ENCODE measurements at places on chromosomes 1 and 21.

GRCh38 chr1:218829097-218829496 is 344.6 kb upstream of the LYPLAL1 start:
- DNase-seq = no peak

DNA sequence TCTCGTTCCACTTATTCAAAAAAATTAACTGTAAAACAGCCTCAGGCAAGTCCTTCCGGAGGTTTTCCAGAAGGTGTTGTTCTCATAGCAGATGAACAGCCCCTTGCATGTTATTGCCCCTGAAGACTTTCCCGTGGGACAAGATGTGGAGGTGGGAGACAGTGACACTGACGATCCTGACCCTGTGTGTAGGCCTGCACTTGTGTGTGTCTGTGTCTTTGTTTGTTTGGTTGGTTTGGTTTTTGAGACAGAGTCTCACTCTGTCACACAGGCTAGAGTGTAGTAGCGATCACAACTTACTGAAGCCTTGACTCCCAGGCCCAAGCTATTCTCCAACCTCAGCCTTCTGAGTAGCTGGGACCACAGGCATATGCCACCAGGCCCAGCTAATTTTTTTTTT is 12.6 kb downstream of the ETV3L start:
- DNase-seq = no peak

- no peak for DNase-seq
Measured at GRCh38 chr1:116460783-116461376, 87.8 kb downstream of the ATP1A1 start.

- no peak for DNase-seq
Measured at GRCh38 chr1:64875101-64875500, 91.2 kb downstream of the JAK1 start.

- no peak for DNase-seq
Measured at GRCh38 chr1:177959811-177960515, 9.9 kb downstream of the SEC16B start.

- no peak for DNase-seq
Measured at GRCh38 chr1:21705303-21705980, 36.3 kb upstream of the RAP1GAP start.

- DNase-seq = no peak
Measured at GRCh38 chr1:243345205-243345604, 89.4 kb downstream of the SDCCAG8 start.

DNA sequence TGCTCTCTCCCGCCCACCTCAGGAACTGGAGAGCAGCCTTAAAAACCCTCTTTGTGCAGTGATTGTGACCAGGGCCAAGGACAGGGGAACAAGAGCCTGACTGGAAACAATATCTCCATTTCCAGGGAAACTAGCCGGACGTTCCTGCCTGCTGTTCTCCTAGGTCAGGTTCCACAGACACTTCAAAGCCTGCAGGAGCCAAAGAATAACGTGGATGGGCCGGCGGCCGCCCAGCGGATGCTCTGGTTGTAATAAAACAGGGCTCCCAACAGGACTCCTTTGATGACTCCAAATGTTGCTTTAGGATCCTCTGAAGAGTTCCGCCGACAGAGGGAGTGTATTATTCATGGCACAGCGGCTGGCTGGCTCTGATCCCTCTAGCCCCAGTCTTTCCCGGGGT is 162.2 kb downstream of the PLXNA2 start:
- no peak for DNase-seq

DNA sequence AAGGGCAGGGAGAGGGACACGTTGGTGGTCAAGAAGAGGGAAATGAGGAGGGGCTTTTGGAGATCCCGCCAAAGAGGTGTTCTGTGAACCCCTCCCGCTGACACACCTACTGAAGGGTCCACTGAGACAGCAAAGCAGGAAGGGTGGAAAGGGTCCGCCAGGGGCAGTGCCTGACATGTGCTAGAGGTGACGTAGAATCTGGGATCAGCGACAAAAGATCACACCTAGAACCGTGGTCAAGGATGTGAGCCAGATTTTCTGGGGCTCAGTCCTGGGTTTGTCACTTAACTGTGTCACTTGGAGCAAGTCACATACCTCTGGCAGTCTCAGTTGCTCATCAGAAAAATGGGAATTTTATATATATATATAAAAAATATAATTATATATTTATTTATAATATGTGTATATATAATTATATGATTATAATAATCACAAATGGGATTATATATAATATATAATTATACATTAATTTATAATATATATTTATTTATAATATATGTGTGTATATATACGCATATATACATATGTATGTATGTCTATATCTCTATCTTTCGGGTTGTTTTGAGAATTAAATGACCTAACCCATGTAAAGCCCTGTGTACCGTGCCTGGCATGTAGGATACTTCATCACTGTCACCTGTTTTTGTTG is 35.0 kb upstream of the ATP5PO start:
- DNase-seq = no peak

- DNase-seq = no peak
Measured at GRCh38 chr1:149849111-149849946, 50.0 kb upstream of the BOLA1 start.

- DNase-seq = no peak
Measured at GRCh38 chr1:151920149-151920548, 10.8 kb upstream of the THEM4 start.

- no peak for DNase-seq
Measured at GRCh38 chr1:153058826-153059784, 1.8 kb upstream of the SPRR2A start.
